ENCODE measurements at places on chromosomes 4 and X.

DNA sequence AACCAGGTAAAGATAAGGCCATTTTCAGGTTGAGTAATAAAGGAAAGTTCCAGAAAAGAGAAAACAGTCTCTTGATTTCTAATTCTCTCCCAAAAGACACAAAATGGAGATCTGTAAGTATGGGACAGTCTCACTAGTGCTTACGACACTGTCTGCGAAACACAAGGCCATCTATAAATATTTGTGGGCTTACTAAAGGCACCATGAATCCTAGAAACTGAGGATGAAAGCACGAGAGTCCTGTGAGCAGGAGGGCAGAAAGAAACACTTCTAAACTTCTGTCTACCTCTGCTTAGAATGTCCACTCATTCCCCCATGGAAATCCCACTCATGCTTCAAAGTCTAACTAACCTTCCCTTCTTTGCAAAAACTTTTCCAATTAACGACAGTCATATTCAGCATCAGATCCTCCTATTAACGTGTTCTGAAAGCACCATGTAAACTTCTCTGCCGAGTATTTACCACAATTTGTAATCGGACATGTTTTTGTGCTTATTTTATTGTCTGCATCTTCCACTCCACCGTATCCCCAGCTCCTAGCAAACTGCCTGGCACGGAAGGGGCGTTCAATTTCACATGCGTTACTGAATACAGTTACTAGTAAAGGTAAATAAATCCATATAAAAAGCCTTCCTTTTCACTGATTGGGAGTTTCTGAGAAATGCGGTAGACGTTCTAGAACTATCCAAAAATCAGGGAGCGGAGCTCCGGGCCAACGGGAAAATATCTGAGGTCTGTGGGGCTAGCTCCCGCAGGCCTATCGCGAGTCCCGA lies 665 bp downstream of the PSMD10 start:
- DNase-seq, result no peak

- DNase-seq, result no peak
These were observed 75.0 kb downstream of the MAMLD1 start for GRCh38 chrX:150438165-150438564.

GRCh38 chrX:2325076-2325784 lies 175.5 kb downstream of the DHRSX start:
- peak; percentile 46 for DNase-seq

- no peak for DNase-seq
These were observed 56.4 kb upstream of the XIAP start for GRCh38 chrX:123803331-123803983.

GRCh38 chr4:150624055-150624454 lies 42.1 kb downstream of the MAB21L2 start:
- DNase-seq, result no peak

GRCh38 chrX:39693298-39693697 lies 404.5 kb downstream of the BCOR start:
- DNase-seq, result no peak
